NB4 (cell line): ENCODE measurements at places on chromosomes 13 and 19.
A peak's percentile ranks its signal among the peaks of the same experiment; 100 is the strongest.

DNA sequence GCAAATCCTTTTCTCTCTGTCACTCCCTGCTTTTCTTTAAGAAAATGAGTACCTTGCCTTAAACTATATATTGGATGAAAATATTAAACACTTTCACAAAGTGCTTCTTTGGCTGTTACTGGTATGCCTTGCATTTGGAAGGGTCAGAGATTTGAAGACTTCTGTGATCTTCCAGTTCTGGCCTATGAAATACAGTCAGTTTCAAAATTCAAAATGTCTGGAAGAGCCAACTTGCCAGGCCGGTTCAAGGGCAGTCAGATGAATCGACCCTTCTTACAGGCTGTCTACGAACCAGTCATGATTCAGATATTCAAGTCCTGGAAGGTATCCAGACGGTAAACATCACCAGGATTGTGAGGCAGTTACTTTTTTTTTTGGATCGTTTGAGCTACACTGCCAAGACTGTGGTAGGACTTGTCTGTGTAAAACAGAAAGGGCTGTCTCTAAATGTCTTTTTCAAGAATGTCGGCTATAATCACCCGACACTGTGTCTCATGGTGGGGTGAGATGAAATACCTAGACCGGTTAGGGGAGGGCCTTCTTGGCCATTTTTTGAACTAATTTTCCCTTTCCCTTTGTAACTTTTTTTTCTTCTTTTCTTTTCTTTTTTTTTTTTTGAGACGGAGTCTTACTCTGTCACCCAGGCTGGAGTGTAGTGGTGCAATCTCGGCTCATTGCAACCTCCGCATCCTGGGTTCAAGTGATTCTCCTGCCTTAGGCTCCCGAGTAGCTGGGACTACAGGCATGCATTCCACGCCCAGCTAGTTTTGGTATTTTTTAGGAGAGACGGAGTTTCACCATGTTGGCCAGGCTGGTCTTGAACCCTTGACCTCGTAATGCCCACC lies 11.2 kb downstream of the ACTN4 start:
- DNase-seq = no peak

DNA sequence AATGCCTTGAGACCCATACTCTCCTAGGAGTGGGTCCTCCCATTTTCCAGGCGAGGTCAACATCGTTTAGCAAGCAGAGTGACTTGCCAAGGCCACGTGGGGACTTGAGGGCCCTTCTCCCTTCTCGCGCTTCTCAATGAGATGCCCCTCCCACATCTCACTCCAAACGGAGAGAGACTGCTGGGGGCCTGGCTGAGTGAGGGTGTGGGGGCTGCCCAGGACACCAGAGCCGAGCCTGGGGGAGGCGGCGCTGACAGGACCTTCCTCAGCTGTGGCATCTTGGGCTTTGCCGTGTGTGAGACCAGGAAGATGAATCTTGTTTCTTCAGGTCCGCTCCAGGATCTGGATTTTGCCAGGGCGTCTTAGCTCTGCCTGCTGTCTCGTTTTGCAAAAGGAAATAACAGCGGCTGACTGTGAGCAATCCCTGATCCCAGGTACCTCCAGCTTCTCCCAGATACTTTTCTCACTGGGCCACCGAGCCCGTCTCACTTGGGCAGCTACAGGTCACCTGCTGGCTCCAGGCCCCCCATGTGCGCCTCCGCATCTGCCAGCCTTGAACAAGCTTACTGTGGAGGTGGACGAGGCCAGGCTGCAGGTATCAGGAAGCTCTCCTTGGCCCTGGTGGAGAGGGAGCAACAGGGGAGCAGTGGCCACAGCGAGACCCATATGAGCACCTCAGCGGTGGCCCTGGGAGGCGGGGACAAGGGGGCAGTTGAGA lies 6.0 kb downstream of the COX6B2 start:
- no peak for DNase-seq

DNA sequence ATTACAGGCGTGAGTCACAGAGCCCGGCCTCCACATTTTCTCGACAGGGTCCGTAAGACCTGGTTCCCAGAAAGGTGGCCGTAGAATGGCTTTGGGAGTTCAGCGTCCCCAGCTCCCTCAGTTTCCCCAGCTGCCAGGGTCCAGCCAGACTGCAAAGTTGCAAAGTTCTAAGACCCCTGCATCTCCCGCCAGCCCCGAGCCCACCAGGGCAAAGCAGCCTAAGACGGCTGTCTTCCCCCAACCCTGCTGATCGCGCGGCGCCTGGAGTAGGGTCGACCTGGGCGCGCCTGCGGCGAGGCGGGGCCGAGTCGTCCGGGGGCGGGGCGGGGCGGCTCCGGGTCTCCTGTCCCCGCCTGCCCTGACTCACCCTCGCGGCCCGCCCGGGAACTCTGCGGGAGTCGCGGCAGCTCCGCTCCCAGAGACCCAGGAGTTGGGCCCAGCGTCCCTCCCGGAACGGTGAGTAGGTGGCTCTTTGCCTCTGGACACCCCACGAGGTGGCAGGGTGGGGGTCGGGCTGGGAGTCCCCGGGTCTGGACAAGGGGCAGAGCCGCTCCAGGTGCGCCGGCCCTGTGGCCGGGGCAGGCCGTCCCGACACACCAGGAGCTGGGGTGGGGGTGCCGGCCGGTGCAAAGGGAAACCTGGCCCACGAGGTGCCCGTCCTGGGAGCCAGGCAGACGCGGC lies at the start of gene LRRC8E:
Gene LRRC8E, plus strand, starts transcription at position 366 of the 681 bp plus-strand sequence. CDS start 7,094 bp downstream, outside the sequence.
- DNase-seq = peak; percentile 52

DNA sequence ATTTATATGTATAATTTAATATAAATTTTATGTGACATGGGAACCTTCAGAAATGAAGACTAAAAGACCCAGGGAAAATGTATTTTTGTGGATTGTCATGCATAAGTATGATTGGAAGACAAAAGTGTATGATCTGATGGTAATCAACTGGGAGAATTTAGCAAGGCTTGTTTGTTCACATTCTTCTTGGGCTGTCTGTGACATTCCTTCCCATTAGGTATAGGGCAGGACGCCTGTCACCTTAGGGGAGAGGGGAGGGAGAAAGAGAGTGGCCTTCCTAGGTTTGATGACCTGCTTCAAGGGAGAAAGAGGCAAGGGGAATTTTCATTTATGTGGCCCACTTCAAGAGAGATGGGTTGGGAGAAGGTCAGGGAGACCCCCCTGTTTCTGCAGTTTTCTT lies 22.4 kb downstream of the PIBF1 start:
- no peak for DNase-seq

GRCh38 chr19:19997656-19998268 lies 41.5 kb downstream of the ZNF682 start:
- DNase-seq = peak; percentile 49

GRCh38 chr13:50670272-50670671 lies 173.2 kb downstream of the DLEU7 start:
- DNase-seq = no peak

DNA sequence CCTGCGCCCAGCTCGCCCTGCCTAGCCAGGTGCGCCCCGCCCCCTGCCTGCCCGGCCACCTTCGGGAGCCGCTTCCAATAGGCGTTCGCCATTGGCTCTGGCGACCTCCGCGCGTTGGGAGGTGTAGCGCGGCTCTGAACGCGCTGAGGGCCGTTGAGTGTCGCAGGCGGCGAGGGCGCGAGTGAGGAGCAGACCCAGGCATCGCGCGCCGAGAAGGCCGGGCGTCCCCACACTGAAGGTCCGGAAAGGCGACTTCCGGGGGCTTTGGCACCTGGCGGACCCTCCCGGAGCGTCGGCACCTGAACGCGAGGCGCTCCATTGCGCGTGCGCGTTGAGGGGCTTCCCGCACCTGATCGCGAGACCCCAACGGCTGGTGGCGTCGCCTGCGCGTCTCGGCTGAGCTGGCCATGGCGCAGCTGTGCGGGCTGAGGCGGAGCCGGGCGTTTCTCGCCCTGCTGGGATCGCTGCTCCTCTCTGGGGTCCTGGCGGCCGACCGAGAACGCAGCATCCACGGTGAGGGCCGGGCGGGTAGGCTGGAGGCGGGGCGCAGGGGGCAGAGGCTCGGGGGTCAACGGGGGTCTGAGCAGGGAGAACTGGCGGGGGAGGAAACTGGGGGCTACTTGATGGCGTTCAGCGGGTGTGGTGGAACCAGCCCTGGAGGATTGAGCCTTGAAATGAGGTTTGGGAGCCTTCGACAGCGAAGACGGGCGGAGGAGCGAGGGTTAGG lies at the start of gene SPINT2:
Gene SPINT2, plus strand, starts transcription at position 88 of the 727 bp plus-strand sequence. Its CDS starts 320 bp downstream, at position 408.
- no peak for DNase-seq

- no peak for DNase-seq
Measured at GRCh38 chr13:103694033-103694432, 627.8 kb upstream of the SLC10A2 start.

DNA sequence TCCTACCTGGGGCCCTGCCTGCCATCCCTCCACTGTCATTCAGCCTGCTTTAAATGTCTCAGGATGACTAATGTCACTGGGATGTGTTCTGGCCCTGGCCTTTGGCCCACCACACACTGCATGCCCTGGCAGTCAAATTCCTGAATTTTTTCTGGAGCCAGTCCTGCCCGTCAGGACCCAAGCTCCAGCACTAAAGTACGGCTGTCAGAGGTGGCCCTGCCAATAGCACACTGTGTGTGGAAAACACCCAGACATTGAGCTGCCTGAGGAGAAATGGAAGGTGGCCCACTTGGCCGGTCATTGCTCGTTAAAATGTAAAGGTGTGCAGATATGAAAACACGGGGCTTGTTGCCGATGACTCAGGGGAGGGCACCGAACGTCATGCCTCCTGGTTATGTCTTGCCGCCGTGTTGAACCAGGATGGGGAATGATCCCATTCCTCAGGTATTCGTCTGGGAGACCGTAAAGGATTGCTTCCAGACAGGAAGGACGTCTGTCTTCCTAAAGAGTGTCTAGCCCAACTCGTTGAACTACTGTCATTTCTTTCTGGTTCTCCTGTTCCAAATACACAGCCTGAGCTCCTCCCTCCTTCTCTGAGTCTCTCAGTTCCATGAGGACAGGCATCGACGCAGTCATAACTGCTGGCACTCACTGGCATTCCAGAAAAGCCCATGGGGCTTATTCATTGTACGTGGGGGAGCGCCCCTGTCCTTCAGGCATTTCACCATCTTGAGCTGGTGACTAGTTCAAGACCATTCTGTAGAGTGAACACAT lies 40.6 kb downstream of the COL4A2 start:
- DNase-seq = no peak

GRCh38 chr19:56076498-56076897 lies 44.6 kb downstream of the ZNF787 start:
- DNase-seq = peak; percentile 57
